D341Med (cell line): ENCODE measurements at places on chromosomes 12 and 14.

- DNase-seq: no peak
Observed at GRCh38 chr12:107593713-107594381, 91.8 kb upstream of the PWP1 start.

DNA sequence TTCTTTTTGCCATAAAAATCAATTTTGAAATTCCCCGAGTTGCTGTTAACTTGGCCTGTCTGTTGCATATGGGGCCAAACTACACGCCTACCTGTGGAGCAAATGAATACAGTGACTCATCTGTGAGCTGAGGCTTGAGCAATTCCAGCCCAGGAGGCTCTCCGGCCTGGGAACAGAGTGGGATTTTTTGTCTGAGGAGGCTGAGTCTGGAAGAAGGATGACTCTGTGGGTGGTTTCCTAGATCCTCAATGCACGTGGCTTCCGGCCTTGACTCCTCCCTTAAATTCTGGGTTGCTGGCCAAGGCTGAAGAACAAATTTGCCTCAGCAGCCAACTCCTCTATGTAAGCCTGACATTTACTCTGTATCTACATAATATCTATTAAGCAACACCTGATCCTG is 124.1 kb downstream of the SSPN start:
- no peak for DNase-seq

- DNase-seq: peak; percentile 43
Observed at GRCh38 chr12:128069359-128069997, 197.5 kb upstream of the TMEM132C start.

DNA sequence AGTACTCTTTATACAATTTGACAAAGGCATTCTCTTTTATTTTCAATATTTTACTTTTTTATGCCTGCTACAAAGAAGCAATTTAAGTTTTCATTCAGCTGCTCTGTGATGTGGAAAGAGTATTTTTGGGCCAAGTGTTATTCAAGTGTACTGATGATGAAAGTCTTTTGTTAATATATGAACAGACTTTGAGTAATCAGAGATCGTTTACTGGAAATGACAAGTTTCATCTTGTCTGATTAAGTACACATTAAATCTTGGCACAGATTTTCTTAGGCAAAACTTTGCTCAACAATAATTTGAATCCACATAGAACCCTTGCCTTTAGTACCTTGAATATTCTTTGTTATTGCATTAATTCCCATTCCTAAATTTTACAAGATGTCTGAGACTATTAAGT is 13.3 kb upstream of the PZP start:
- DNase-seq: no peak

- peak; percentile 77 for DNase-seq
Observed at GRCh38 chr12:48924617-48925303, 532 bp downstream of the FKBP11 start.

DNA sequence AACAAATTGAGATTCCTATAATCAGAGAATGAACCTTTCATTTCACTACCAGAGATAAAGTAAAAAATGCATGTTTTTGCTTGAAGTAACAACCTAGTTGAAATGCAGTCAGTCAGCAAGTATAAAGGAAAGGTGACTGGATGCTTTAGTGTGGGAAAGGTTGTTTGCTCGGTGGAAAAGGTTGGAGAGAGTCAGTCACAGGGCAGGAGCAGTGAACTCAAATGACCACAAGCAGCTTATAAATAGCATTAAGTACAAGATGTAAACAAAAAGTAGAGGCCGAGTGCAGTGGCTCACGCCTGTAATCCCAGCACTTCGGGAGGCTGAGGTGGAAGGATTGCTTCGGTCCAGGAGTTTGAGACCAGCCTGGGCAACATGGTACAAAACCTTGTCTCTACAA is 98.1 kb upstream of the FGD4 start:
- DNase-seq: no peak
